ENCODE measurements at places on chromosomes 12 and 14.

GRCh38 chr12:131241517-131241916 is 287.8 kb downstream of the ADGRD1 start:
- DNase-seq: no peak

DNA sequence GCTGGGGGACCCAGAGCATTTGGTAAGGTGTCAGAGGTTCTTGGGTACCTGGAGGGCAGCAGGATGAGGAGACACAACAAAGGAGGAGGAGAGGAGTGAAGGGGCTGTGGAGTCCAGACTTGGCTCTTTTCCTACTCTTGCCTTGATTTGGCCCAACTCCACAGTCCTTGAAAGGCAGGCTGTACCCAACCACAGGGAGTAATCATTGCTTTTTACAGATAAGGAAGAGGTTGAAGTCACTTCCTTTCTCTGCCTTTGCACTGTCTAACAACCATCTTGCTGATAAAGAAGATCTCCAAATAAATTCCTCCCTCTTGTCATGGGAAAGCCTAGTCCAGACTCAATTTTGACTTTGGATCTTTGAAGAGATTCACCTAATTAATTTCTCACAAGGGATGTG is 226.8 kb upstream of the HMGA2 start:
- no peak for DNase-seq

DNA sequence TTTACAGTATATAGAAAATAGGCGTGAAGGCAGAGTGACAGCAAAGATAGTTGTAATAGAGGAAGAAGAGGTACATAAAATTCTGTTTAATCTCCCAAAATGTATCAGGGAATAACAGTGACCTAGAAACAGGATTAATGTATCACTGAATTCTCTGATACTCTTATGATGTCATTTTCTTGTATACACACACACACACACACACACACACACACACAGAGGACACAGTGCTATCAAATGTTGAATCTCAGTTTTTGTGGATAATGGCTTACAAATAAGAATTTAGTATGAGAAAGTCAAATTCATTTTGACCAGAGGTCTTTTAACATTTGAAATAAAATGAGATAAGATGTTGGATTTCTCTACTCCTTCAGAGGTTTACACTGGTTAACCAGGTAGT is 4.3 kb upstream of the LRIG3 start:
- DNase-seq: no peak

DNA sequence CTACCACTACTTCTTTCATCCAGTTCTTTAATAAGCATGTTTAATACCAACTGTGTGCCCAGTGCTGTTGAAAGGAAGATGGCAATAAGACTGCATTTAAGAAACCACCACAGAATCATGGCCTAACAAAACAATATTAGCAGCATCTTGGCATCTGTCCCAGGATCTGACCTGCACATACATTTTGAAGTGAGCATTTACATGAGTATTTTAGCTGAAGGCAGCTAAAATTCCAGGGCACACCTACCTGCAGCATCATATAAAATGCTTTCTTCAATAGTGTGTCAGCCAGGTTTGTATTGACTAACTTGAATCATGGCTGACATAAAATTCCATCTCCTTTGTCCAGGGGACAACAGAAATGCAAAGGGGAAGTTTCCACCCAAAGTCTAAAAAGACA is 65.0 kb upstream of the ARHGAP5 start:
- DNase-seq: no peak

- DNase-seq: no peak
These were observed 335.7 kb downstream of the FOXG1 start for GRCh38 chr14:29102266-29102665.

GRCh38 chr12:109542876-109543275 is 30.4 kb downstream of the MMAB start:
- no peak for DNase-seq

GRCh38 chr14:51056421-51056820 is 38.5 kb downstream of the TRIM9 start:
- DNase-seq: peak; percentile 1

DNA sequence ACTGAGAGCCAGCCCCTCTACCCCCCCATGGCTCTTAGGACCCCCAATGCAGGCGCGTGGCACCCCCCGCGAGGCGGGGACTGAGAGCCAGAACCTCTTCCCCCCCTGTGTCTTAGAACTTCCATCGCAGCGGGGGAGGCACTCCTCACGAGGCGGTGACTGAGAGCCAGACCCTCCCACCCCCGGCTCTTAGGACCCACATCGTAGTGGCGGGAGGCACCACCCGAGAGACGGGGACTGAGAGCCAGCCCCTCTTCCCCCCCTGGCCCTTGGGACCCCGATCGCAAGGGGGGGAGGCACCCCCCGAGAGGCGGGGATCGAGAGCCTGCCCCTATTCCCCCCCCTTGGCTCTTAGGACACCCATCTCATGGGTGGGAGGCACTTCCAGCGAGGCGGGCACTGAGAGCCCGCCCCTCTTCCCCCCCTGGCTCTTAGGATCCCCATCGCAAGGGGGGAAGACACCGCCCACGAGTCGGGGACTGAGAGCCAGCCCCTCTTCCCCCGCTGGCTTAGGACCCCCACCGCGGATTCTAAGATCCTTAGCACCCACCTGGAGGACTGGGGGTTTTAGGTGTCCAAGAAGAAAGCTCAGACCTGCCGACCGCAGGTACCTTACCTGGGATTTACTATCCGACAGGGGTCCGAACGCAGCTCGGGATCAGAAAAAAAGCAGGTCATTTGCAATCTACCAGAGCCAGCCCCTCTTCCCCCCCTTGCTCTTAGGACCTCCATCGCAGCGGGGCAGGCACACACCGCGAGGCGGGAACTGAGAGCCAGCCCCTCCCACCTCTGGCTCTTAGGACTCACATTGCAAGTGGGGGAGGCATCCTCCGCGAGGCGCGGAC is 44.9 kb downstream of the DDX11 start:
- DNase-seq: peak; percentile 52

DNA sequence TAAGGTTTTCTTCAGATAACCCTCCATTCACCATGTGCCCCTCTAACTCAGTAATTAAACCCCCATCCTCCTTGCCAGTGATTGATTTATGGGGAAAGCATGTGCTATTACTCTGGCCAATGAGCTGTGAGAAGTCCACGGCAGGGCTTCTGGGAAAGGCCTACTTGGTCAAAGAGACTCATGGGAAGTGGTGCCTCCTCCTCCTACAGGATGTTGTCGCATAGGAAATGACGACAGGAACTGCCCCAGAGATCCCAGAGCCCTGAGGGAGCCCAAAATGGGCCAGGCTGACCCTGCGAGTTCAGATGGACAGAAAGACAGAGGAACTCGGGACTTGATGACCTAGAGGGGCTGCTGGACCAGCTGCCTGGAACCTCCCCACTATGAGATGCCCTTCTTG is 938.1 kb upstream of the TMEM132C start:
- DNase-seq: no peak

- no peak for DNase-seq
These were observed 50.1 kb upstream of the PPFIA2 start for GRCh38 chr12:81809113-81809777.

DNA sequence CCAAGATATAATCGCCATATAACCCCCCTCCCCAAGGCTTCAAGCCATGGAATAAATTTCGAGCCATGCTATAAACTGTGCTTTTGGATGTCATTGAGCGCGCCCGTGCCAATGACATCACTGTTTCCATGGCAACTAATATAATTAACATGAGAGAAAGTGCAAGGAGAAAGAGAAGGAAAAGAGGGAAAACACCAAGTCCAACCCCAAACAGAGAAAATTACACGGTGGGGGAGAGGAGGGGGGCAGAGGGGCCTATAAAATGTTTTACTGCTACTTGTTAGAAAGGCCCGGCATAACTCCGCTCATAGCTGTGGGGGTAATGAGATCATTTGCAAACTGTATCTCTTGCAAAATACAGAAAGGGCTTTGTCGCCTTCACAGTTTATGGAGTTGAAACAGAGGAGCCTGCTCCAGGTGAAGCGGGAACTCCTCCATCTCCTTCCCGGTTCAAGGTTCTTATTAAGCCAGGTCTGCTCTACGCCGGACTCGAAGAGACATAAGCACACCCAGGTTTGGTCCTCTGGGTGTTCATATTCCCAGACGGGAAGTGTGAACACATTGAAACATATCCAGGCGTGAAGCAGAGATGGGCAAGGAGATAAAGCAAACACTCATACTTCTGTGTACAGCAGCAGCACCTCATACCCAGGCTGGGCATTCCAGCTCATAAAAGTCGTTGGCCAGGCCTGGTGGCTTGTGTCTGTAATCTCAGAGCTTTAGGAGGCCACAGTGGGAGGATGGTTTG is 99.1 kb upstream of the MAP1LC3B2 start:
- DNase-seq: no peak

DNA sequence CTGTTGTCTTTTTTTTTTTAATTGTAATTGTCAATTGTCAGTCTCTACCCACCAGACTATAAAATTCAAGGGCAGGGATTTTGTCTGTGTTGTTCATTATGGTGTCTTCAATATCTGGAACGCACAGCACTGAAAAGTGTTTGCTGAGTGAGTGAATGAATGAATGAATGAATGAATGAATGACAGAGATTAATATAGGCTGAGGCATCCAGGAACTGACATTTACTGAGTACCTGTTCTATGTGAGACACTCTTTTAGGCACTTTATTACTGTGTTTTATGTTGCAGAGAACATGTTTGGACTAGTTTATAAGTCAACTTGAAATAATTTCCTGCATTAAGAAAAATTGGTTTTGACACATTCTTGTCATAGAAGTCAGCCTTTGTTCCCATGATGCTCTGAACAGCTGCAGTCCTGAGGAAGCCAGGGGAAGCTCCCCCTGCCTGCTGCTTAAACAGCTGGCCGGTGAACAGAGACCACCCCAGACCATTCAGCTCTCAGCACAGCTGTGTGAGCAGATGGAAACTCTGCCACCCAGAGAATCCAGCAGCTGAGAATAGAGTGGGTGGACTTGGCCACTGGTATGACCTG is 160.7 kb upstream of the CCND2 start:
- no peak for DNase-seq

GRCh38 chr12:93753838-93754429 is 76.8 kb downstream of the CRADD start:
- DNase-seq: no peak

GRCh38 chr12:123723011-123723410 is 10.9 kb downstream of the ATP6V0A2 start:
- DNase-seq: no peak

- no peak for DNase-seq
These were observed 18.8 kb upstream of the RAP1B start for GRCh38 chr12:68591734-68592418.

DNA sequence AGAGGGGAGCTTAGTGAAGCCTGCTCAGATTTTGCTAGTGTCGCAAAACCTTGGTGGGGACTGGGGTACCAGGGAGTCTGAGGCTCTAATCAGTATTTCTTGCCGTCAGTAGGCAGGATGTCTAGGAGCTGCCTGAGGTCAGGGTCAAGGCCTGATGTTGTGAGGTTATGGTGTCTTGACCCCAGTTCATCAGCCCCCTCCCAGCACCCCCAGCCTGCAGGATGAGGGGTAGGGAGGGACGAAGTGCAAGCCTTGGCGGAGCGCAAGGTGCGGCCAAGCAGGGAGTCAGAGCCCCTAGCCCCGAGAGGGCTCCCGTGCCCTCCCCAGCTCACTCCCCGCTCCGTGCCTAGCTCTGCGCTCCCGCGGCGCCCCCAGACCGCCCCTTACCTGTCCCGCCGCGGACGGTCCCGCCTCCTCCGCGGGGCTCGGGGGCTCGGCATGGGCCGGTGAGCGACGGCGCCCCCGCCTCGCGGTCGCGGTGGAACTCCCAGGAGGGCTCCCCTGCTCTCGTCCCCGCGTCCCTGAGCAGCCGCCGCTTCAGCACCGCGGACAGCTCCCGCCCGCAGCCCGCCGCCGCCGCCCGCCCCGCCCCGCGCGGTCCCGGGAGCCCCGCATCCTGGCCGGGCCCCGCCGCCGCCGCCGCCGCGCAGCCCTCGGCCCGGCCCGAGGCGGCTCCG is 347 bp downstream of the SYNDIG1L start:
- DNase-seq: no peak

GRCh38 chr14:74754157-74754556 is 9.0 kb upstream of the YLPM1 start:
- DNase-seq: no peak

DNA sequence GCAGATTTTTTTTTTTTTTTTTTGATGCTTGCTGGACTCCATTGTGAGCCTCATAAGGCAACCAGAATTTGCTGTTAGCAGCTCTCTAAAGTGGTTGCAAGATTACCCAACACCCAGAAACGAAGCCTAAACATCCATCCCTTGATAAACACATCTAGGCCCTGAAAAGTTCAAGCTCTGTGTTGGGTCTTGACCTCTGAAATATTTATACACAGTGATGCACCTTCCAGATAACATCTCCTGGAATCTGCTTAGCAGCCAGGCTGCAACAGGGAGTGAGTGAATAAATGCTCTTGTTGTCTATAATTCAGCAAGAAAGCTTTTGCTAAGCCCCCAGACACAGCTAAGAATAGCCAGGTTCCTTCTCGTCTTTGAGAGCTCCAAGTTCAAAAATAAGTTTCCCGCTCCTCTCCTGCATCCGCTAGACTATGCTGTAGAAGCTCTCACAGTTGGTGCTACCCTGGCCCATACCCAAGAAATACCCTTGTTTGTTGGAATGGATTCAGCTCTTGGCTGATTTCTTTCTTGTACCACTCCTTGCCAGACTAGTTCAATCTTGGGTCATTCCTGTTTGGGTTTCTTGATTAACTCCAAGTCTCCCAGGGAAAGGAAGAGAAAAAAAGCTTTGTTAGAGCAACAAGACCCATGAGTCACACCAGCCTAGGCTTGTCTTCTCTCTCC is 610.6 kb upstream of the TBX3 start:
- DNase-seq: no peak

DNA sequence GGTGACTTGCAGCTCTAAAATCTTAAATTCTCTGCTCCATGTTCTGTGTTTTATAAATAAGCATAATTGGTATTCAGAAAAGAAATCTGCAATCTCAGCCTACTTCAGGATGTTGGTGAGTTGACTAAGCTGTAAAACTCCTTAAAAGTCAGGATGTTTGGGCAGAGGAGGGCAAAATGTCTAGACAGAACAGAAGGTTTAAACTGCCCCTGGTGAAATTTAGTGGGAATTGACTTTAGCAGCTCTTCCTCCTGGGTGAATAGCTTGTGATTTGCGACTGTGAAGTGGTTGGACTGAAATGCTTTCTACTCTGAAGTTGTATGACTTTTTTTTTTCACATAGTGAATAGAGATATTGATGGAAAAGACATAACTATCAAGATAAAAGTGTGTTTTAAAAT is 85.8 kb downstream of the CAND1 start:
- no peak for DNase-seq

DNA sequence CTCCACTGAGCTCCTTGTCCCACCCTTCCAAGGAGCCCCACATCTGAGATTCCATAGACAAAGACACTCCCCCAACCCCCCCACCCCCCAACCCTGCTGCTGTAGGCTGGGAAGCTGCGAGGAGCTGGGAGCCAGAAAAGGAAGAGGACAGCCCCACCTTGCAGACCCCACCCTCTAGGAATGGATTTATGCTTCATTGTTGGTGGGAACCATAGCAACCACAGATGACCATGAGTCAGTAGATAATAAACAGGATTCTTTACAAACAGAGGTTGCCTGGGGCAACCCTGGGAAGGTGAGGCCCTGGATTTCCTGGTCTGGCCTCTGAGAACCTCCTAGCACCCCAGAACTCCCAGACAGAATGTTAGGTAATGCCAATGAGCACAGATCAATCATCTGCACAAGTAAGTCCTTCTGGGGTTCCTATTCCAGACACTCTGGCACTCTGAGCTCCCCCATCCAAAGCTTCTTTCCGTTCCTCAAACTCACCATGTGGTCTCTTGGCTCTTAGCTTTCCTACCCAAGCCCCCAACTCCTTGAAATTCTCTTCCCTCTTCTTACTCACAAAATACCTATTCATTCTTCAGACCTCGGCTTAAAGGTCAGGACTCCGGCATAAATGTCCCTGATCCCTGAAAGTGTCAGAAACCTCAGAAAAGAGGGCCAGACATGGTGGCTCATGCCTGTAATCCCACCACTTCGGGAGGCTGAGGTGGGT is 15.2 kb upstream of the PLEKHG6 start:
- DNase-seq: peak; percentile 20

Data from COR-L47 (cell line).